ENCODE measurements at places on chromosomes 3 and 15.
A peak's percentile ranks its signal among the peaks of the same experiment; 100 is the strongest.

DNA sequence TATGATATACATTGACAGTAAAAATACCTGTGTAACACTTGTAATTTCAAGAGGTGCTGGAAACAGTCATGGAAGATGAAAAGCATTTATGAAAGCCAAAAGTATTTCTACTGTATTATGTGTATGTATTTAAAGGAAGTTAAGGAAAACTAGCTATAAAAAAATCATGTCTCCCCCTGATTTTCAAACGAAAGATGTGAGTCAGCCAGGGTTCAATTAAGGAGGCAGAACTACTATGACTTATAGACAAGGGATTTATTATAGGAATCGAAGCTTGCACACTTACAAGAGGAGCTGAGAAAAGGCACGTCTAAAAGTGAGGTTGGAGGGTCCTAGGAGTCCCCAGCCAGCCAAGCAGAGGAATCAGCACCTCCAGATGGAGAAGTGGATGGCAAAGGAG lies 119.4 kb downstream of the SUCLG2 start:
- DNase-seq = no peak

GRCh38 chr15:89085289-89085926 lies 2.8 kb upstream of the ABHD2 start:
- no peak for DNase-seq

- DNase-seq = no peak
These were observed 420.8 kb downstream of the EPHA6 start for GRCh38 chr3:97235179-97235578.

DNA sequence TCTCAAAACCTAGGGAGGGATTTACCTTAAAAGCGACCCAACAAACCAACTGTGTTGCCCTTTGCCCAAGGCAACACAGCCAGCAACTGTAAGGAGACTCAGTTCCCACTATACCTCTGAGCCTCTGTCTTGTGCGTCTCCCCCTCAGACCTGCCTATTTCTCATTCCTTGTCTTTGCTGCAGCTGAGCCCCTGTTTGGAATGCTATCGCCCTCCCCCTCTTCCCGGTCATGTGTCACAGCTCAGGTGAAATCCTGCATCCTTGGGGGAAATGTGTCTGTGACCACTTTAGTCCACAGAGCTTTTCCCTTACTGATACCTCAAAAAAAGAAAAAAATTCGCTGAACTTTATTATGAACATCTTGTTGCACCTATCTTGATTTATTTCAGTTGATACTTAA lies 52.0 kb upstream of the LRIG1 start:
- DNase-seq = no peak

DNA sequence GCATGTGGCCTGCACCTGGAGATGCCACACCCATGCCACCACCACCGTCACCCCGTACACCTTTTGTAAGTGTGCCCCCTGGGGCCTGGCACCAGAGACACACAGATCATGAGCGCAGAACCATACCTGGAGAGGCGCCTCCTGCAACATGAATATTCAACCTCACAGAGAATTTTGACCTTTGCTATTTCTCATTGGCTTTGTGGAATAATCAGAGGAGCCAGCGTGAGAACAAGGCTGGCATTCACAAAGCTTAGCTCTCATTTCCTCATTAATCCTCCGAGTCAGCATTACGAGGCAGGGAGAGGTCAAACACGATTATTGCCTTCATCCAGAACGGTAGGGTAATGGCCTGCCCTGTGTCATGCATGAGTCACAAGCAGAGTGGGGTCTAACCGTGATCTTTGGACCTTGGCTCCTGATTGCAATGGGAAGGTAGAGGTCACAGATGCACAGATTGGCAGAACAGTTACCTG lies 73.0 kb upstream of the POMGNT2 start:
- DNase-seq = peak; percentile 95

DNA sequence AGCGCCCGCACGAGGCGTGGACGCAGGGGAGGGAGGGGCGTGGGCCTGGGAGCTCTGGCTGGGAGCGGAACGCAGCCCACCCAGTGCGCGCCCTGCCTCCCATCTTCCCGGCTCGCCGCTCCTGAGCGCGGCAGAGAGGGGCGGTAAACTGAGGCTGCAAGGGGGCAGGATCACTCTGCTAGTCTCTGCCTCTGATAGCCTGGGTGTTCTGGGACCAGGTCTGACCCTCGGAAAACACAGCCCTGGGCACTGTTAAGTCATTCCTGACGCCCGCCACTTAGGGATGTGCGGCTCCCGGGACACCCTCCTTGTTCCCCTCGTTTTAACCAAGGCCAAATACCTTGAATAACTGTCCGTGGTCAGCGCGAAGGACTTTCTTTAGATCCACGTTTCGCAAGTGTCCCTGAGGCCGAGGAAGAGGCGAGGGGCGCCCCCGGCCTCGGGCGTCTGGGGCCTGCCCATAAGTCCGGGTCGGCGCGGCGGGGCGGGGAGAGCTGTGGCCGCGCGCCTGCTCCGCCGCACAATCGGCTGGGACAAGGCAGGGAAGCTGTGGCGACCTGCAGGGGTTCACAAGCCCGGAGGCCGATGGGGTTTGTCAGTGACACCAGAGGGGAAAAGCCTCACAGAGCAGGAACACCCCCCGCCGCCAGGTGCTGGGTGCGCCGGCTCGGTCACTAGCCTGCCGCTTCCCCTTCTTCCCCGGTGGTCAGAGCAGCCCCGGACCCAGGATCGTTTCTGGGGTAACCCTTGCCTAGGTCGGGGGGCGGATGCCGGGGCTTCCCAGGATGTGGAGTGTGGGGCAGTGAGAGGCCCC lies 1.5 kb downstream of the ITPKA start:
- DNase-seq = no peak

DNA sequence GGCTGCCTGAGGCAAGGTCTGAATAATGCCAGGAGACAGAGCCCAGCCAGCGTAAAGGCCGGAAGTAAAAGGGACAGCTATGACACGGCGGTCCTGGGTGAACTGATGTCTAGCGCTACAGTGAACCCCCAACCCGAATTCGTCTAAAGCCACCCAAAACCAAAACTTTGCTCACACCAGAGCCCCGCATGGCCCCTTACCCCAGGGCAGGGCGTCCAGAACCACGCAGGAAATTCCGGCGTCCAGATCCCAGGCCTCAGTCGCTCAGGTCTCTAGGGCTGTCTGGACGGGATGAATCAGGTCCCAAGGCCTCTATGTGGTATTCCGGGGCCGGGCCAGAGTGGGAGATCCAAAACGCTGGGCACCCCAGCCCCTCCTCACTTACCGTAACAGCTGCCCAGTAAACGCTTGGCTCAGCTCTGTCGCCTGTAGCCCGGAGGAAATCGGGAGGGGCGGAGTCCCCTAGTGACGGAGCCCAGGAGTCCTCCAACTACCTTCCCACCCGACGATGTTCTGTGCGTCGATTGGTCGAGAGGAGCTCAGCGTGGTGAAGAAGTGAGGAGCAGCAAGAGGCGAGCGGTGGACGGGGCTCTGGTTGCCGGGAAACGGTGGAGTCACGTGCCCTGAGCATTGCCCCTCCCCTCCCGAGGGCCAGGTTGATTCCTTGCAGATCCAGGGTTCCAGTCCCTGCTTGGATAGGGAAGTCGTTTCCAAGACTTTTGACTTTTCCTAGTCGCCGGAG lies at the start of gene CCDC32:
TSS of gene CCDC32 (minus strand) at position 452 of the 742 bp plus-strand sequence. CDS start 2,027 bp downstream, outside the sequence.
- DNase-seq = peak; percentile 87

- DNase-seq = no peak
These were observed 3.0 kb upstream of the TLE3 start for GRCh38 chr15:70100474-70101341.

DNA sequence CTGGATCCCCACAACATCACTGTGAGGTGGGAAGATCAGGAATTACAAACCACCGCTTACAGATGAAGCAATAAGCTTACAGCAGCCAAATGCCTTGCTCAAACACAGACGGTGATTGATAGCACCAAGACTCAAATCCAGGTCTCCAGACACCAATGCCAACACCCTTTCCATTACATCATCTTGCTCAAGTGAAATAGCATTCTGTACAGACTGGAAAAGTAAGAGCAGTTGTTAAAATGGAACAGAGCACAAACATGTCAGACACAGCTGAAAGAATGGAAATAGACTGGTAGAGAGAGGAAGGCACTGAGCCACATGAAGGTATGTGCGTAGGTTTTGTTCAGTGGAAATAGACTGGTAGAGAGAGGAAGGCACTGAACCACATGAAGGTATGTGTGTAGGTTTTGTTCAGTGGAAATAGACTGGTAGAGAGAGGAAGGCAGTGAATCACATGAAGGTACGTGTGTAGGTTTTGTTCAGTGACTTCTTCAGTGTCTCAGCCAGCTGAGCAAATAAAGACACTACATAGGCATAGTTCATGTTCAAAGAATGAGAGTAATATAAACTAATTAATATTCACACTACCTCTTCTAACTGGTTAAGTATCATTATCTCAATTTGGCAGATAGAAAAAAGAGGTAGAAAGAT lies 15.6 kb downstream of the CLDN1 start:
- no peak for DNase-seq

- no peak for DNase-seq
These were observed 257.0 kb downstream of the LSAMP start for GRCh38 chr3:116188231-116188785.

DNA sequence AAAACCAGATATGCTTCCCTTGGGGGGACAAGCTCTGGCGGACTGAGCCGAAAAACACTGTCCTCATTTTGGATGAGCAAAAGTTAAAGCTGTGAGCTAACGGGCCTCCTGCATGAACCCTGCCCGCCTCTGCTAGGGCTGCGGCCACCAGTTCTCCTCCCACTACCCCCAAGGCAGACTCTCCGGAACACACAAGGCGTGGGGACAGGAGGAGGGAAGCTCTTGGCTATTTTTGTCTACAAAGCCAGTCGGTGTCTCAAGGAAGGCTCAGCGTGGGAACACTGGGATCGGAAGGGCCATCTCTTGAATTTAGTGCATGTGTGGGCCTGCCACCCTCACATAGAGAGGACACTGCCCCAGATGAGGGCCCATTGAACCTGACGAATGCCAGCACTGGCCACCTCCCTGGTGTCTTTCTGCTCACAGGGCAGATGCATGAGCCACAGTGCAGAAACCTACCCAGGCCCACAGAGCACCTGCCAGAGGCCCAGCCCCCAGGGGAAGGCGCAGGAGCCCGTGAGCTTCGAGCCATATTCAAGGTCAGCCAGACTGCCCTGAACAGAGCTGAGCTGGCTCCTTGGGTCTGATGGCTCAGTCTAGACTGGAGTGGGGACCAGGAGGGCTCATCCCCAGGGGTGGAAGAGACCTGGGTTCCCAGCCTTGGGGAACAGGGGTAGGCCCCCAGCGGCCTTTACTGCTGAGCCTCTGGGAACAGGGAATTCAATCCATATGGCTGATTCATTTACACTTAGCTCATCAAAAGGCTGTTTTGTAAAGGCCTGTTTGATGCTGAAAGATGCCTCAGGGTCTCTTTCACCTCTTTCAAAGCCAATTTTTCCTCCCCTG lies 38.3 kb downstream of the HCN4 start:
- no peak for DNase-seq

GRCh38 chr15:41215708-41216107 lies 14.8 kb downstream of the EXD1 start:
- no peak for DNase-seq

GRCh38 chr15:87816811-87817210 lies 439.7 kb downstream of the NTRK3 start:
- peak; percentile 97 for DNase-seq

DNA sequence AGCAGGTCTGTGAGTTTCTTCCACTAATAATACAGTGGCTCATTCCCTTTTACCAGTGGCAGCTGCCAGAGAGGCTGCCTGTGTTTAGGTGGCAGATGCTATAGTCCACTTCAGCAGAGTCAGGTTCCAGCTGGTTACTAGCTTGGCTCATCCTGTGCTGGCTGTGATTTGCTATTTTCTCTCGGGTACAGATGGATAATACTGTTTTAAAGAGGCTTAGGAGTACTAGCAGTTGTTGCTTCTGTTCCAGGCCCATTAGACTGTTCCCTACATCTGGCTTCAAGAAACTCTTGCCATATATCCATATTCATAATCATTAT lies 41.0 kb downstream of the ZNF609 start:
- DNase-seq = no peak

- no peak for DNase-seq
These were observed 23.3 kb upstream of the PLCL2 start for GRCh38 chr3:16861432-16861831.

DNA sequence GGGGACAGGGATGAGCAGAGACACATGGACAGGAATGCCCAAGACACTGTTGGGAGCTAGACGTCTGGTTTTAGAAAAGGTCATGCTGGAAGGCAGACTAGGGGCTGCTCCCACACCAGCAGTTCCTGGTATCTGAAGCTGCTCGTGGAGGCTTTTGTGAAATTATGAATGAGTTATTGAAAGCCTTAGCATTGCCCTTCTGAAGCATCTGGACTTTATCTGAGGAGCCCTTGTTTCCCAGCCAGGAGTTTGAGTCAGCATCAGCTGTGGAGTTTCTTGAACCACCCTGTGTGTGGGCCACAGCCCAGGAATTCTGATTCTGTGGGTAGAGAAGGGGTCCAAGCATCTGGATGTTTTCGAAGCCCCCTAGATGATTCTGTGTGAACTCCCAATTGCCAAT lies 258.7 kb downstream of the SLCO3A1 start:
- no peak for DNase-seq

GRCh38 chr3:146325170-146325569 lies 74.3 kb upstream of the PLSCR4 start:
- no peak for DNase-seq

- no peak for DNase-seq
These were observed 225.8 kb upstream of the UMPS start for GRCh38 chr3:124504332-124505059.

- DNase-seq = no peak
These were observed 173.2 kb downstream of the TPRG1 start for GRCh38 chr3:189344996-189345395.

Data from epithelial cell of proximal tubule (primary cell).